ENCODE measurements at places on chromosomes 3 and 15.

- DNase-seq: no peak
Measured at GRCh38 chr3:69539134-69539533, 153.2 kb upstream of the FRMD4B start.

DNA sequence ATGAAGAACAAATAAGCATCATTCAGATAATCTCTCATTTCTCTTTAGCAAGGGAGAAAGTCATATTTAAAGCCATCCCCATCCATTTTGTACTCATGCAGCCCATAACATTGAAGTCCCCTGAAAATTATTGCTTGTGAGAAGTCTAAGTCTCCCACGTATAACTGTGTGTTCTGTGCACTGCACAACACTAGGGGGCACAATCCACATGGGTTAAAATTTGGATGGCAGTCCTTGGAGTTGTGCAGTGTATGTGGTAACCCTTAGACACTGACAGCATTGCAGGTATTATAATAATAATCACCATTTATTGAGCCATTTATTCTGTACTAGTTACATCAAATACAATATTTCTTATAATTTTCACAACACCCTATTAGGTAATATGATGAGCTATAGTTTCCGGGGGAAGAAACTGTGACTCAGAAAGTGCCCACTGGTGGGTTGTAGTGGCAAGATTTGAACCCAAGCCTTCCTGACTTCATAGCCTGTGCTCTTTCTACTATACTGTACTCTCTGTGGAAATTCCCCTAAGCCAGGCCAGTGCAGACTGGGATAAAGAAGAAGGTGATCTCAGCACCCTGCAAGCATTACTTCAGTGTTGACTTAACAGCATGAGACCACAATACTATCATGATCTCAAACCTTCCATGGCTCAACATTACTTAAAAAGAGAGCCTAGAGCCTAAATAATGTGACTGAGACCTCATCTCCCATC is 15.7 kb downstream of the KCNAB1 start:
- no peak for DNase-seq

DNA sequence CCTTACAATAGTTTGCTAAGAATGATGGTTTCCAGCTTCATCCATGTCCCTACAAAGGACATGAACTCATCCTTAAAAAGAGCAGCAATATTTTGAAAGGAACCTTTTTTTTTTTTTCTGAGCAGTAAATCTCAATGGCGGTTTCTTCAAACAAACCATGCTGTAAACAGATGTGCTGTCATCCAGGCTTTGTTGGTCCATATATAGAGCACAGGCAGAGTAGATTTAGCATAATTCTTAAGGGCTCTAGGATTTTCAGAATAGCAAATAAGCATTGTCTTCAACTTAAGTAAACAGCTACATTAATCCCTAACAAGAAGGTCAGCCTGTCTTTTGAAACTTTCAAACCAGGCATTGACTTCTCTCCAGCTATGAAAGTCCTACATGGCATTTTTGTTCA is 334.2 kb downstream of the SLC9A9 start:
- no peak for DNase-seq

DNA sequence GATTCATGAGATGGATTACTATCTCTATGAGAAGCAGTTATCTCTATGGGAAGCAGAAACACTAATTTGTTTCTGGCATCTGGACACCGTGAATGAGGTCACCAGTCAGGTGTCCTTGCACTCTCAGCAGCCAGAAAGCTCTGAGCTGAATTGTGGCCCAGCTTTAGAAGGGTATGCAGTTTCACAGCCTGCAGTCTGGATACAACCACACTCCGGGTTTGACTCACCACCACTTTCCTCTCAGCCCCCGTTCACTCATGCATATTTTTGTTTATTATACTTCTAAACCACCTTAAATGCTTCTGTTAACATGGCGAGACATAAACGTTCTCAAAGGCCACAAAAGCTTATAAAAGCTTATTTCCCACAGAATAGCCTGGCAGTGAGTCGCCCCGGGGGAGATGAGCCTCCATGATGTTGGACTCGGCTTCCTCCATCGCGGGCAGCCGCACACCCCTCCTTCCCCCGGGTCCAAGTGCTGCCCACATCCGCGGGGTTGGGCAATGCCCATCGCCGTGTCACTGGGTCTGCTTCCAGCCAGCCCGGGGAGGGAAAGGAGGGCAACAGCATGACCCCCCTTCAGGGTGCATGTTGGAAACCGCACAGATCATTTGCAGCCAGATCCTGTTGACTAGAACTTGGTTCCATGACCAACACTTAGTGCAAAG is 16.8 kb upstream of the SLC41A3 start:
- DNase-seq: no peak

- no peak for DNase-seq
Measured at GRCh38 chr3:99925584-99926230, 108.0 kb downstream of the CMSS1 start.

DNA sequence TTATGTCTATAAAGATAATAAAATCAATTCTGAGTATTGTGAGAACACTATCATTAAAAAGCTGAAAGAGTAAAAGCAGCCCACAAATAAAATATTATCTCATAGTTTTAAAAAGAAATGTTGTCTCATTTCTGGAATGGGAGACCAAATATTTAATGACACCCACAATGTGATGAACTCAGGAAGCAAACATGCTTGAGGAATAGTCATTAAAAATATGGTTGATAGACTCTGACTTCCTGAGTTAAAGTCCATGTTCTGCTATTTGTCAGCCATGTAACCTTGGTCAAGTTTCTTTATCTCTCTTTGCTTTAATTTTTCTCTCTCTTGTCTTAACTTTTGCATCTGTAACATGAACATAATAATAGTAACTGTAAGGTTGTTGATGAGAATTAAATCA is 35.5 kb upstream of the CHMP2B start:
- DNase-seq: no peak

GRCh38 chr15:31806106-31806505 is 224.2 kb upstream of the CHRNA7 start:
- no peak for DNase-seq

Measured in mesothelial cell of epicardium (in vitro differentiated cells).